Neural crest cell (in vitro differentiated cells): ENCODE measurements at places on chromosomes 2 and 18.

- H3K27me3 ChIP-seq = no peaks in the 10 kb centered on the region
- H3K4me3 ChIP-seq = no peak overlapping the region
- no peak for DNase-seq
These were observed 94.3 kb downstream of the DGKD start for GRCh38 chr2:233448575-233448974.

- DNase-seq = no peak
- peaks cover 28% of the 10 kb centered on the region for H3K4me1 ChIP-seq
- H3K36me3 ChIP-seq = no peaks in the 10 kb centered on the region
- H3K27ac ChIP-seq = no peak overlapping the region
These were observed 206.8 kb upstream of the FBXO11 start for GRCh38 chr2:48112911-48113680.

DNA sequence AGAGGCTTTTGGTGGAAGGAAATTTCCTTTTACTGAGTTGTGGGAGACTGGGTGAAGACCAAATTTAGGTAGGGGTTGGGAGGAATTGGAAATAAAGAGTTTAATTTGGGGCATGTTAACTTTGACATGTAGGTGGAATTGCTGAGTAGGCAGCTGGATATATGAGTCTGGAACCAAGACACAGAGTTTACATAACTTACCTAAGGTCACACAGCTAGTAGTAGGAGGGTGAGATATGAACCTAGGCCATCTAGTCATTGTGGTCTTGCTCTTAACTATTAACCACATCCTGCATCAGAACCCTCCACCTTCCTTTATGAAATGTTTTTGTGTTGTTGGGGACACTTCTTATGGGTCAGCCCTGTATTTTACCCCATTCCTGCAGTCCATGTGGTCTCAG is 113.1 kb downstream of the ICOS start:
- H3K36me3 ChIP-seq = no peaks in the 10 kb centered on the region
- peaks cover 3% of the 10 kb centered on the region for H3K27me3 ChIP-seq
- H3K4me1 ChIP-seq = peaks cover 4% of the 10 kb centered on the region
- no peak for DNase-seq
- no peak overlapping the region for H3K4me3 ChIP-seq

- peak overlapping the region; percentile 61 for H3K4me3 ChIP-seq
- H3K27ac ChIP-seq = peak overlapping the region; percentile 96
- peaks cover 25% of the 10 kb centered on the region for H3K4me1 ChIP-seq
- no peaks in the 10 kb centered on the region for H3K27me3 ChIP-seq
- no peaks in the 10 kb centered on the region for H3K36me3 ChIP-seq
These were observed 32.6 kb downstream of the MARCHF4 start for GRCh38 chr2:216339456-216340279.

- no peaks in the 10 kb centered on the region for H3K4me1 ChIP-seq
- DNase-seq = no peak
- no peak overlapping the region for H3K27ac ChIP-seq
- no peaks in the 10 kb centered on the region for H3K36me3 ChIP-seq
- H3K27me3 ChIP-seq = no peaks in the 10 kb centered on the region
These were observed 53.9 kb downstream of the PRKRA start for GRCh38 chr2:178397002-178397605.

- peaks cover 3% of the 10 kb centered on the region for H3K36me3 ChIP-seq
- no peak overlapping the region for H3K4me3 ChIP-seq
- no peaks in the 10 kb centered on the region for H3K4me1 ChIP-seq
- H3K27me3 ChIP-seq = no peaks in the 10 kb centered on the region
These were observed 478.6 kb upstream of the ACVR2A start for GRCh38 chr2:147366279-147366678.

DNA sequence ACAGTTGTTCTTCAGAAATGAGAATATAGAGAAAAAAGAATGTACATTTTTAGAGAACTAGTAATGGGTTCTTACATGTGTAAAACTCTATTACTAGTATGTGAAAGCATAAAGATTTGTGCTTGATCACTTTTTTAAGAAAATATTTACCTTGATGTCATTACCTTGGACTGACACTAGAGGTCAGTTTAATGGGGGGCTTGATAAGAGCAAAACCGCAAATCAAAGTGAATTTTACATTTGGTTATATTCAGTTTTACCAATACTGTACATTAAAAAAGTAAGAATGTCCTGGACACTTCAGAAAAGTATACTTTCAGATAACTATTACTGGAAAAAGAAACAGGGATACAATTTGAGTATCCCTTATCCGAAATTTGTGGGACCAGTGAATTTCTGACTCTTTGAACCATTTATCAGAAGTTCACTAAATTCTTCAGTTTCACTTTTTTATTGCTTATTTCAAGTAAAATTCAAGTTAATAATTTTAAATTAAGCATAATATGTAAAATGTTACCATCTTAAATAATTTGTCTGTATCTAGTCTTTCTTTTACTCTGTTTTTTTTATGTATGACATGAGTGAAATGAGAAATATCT is 1149.5 kb downstream of the DSC3 start:
- no peak overlapping the region for H3K4me3 ChIP-seq
- DNase-seq = no peak
- H3K4me1 ChIP-seq = no peaks in the 10 kb centered on the region
- no peak overlapping the region for H3K27ac ChIP-seq
- H3K36me3 ChIP-seq = no peaks in the 10 kb centered on the region

GRCh38 chr2:136305517-136306192 is 187.7 kb upstream of the CXCR4 start:
- no peak overlapping the region for H3K27ac ChIP-seq
- H3K4me3 ChIP-seq = no peak overlapping the region
- H3K27me3 ChIP-seq = no peaks in the 10 kb centered on the region
- no peak for DNase-seq

- peak overlapping the region; percentile 92 for H3K4me3 ChIP-seq
- H3K27ac ChIP-seq = no peak overlapping the region
- H3K36me3 ChIP-seq = no peaks in the 10 kb centered on the region
- H3K27me3 ChIP-seq = peaks cover 65% of the 10 kb centered on the region
These were observed 1.1 kb upstream of the KCTD1 start for GRCh38 chr18:26549263-26550094.

DNA sequence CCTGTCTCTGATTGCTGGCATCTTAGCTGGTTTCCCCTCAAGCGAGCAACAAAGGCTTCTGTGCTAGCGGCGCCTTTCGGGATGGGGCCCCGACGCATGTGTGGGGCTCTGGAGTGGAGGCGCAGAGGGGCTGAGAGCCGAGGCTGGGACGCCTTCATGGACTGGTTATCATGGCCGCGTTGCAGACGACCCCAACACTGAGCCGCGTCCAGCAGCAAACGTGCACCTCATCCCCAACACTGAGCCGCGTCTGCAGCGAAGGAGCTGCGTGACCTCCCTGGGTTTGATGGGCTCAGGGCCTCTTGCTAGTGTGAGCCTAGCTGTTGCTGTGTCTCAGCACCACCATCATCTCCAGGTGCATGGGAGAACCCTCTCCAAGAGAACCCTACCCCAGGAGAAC is 123.7 kb upstream of the CTDP1 start:
- no peaks in the 10 kb centered on the region for H3K36me3 ChIP-seq
- no peak for DNase-seq
- H3K27ac ChIP-seq = no peak overlapping the region
- no peak overlapping the region for H3K4me3 ChIP-seq
- H3K27me3 ChIP-seq = no peaks in the 10 kb centered on the region

GRCh38 chr2:1619556-1619955 is 124.8 kb downstream of the PXDN start:
- H3K27me3 ChIP-seq = no peaks in the 10 kb centered on the region
- no peaks in the 10 kb centered on the region for H3K36me3 ChIP-seq
- H3K4me1 ChIP-seq = peaks cover 14% of the 10 kb centered on the region
- no peak for DNase-seq
- no peak overlapping the region for H3K4me3 ChIP-seq

- no peak overlapping the region for H3K4me3 ChIP-seq
- DNase-seq = no peak
- no peaks in the 10 kb centered on the region for H3K36me3 ChIP-seq
- H3K4me1 ChIP-seq = peaks cover 5% of the 10 kb centered on the region
These were observed 48.6 kb upstream of the RAPH1 start for GRCh38 chr2:203583701-203584100.

DNA sequence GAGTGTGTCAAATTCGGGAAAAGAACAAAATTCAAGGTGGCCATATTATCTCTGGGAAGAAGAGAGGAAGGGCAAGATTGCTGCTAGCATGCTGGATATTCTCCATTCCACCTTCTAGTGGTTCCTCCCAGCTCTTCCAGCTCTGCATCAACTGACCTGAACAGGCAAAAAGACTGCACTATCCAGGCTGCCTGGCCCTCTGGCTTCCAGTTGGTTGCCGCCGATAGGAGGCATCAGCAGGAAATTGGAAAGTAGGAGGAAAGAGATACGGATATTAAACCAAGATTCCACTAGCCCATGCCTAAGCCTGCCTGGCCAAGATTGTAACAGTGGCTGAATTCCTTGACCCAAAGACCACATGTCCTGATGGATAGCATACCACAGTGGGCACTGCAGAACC is 1.7 kb upstream of the RTTN start:
- H3K27me3 ChIP-seq = peaks cover 15% of the 10 kb centered on the region
- H3K4me1 ChIP-seq = peaks cover 19% of the 10 kb centered on the region
- no peaks in the 10 kb centered on the region for H3K36me3 ChIP-seq
- no peak for DNase-seq

DNA sequence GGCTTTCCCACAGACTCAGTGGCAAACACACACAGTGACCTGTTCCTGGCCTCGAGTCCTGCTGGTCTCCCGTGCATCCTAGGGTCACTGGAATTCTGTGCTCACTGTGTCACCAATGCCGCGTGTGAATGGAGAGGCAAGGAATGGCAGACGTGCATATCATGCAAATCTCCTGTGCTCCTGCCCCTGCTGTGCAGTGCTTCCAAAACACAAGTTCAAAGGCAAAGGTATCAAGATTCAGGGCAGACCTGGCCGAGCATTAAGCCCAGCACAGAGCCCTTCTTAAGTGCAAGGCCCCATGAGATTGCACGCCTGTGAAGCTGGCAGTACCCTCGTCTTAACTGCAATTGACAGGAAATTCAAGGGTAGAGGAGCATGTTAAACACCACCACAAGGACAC is 129.1 kb downstream of the NDUFA10 start:
- H3K4me3 ChIP-seq = no peak overlapping the region
- no peak overlapping the region for H3K27ac ChIP-seq
- peaks cover 13% of the 10 kb centered on the region for H3K27me3 ChIP-seq
- H3K36me3 ChIP-seq = no peaks in the 10 kb centered on the region
- DNase-seq = no peak
- H3K4me1 ChIP-seq = no peaks in the 10 kb centered on the region

DNA sequence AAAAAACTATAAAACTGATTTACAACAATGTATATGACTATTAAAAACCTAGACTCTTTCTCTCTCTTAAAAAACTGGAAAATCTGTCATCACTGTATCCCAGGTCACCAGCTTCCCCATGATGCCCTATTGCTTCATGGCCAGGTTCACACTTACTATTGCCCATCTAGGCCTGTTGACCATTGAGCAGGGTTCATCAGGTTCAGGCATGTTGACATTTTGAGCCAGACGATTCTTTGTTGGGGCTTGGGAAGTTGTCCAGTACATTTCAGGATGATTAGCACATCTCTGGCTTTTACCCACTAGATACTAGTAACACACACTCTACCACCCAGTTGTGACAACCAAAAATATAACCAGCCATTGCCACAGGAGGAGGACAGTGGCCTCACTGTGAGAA is 26.9 kb upstream of the RAB27B start:
- H3K4me1 ChIP-seq = no peaks in the 10 kb centered on the region
- DNase-seq = no peak
- H3K27me3 ChIP-seq = peaks cover 3% of the 10 kb centered on the region
- H3K27ac ChIP-seq = no peak overlapping the region

DNA sequence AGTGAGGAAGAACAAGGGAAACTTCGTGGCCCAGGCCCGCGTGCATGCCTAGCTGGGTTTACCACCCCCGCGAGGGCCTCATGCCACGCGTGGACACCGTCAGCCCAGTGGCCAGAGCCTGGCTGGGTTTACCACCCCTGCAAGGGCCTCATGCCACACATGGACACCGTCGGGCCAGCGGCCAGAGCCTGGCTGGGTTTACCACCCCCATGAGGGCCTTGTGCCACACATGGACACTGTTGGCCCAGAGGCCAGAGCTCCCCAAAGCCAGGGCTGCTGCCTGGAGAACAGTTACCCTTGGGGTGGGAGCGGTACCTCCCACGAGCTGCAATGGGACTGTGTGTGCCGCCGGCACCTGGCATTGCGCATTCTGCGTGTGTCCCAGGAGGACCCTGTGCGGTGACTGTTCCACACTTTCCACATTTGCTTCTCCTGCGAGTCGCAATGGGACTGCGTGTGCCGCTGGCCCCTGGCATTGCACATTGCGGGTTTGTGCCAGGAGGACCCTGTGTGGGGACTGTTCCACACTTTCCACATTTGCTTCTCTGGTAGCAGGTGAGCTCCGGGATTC is 105.6 kb upstream of the CTDP1 start:
- H3K27me3 ChIP-seq = peaks cover 7% of the 10 kb centered on the region
- no peak for DNase-seq
